Activated naive CD4-positive, alpha-beta T cell treated with anti-CD3 and anti-CD28 coated beads for 36 hours (primary cell): ENCODE measurements at places on chromosomes 3 and 15.

DNA sequence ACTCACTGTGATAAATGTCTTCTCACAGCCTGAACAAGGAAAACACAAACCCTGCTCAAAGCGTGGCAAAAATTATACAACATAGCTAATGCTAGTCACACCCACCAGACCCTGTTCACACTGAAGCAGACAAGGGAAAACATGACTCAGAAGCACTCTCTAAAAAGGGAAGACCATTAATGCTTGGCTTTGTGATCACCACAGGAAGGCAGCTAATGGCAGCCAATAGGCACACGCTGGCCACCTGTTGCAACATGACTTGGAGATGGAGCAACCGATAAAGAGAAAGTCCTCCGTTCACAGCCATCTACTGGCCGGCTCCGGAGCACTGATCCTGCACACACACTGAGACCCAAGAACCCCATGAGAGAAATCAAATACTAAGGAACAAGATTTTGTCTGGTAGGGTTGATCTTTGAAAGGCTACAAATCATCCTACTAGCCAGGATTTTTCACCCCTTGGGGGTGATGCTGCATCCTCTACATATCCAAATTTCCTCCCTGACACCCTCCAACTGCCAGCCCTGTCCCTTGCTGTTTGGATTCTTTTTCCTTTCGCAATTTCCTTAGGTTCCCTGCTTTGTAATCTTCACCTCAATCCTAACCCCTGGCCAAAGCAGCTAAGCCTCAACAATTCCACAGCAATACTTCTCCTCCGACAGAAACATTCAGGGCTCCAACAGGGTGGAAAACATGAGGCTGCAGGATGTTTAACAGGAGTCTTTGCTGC is 3.2 kb downstream of the ZXDC start:
- peak; percentile 30 for DNase-seq

- DNase-seq, result no peak
Measured at GRCh38 chr15:78989701-78990240, 44.9 kb upstream of the CTSH start.

- DNase-seq, result peak; percentile 97
Measured at GRCh38 chr15:78034495-78035191, 42.9 kb downstream of the TBC1D2B start.

GRCh38 chr3:71510510-71510909 is 73.0 kb downstream of the FOXP1 start:
- no peak for DNase-seq

- DNase-seq, result peak; percentile 30
Measured at GRCh38 chr3:119627461-119627860, 29.8 kb downstream of the PLA1A start.

DNA sequence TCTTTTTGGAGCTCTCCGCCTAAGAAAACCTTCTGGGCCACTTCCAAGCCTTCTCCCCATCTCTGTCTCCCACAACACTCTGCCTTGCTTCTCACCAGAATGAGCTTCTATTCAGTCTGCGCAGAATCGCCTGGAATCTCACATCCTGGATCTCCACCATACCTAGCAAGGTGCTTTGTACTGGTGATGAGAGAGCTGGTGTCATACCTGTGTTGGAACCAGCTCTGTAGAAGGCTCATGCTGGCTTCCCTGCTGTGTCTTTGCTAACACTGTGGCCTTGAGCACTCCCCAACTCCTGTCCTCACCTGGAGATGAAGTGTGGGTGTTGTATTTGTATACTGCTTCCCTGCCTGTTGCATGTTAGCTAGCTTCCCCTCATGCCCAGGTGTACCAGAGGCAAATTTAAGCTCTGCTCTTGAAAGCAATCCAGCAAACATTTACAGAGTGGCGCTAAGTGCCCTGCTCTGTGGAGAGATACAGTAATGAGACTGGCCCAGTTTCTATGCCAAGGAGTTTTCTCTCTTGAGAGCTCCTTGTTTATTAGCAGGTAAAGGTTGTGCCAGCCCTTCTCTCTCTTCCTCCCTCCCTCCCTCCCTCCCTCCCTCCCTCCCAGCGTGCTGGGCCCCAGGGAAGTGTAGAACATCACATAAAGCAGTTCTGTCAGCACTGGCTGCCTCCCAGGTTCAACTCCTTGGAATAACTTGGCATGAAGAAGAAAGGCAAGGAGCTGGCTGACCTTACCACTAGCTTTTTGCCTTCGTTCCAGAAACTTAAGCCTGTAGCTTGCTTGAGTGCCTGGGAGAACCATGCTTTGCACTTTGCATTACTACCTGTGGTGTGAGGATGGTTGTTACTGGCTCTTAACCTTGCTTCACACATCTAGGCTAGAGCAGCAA is 54.9 kb downstream of the TRIM71 start:
- DNase-seq, result no peak

DNA sequence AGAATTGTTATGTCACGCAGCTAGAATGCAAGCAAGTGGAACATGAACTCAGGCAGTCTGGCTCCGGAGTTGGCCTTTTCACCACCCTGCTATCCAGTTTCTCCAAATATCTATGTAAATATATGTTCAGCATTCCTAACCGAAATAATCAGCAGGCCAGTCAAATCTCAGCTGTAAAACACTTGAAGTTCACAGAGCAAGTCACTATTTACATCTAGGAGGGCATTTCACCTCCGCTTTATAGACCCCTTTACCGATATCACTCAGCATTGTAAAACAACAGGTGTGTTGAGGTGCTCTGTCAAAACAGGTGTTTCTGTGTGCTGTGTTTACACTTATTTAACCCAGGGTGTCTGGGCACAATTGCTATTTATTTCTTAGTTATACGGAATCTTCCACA is 12.2 kb upstream of the HES1 start:
- DNase-seq, result no peak

DNA sequence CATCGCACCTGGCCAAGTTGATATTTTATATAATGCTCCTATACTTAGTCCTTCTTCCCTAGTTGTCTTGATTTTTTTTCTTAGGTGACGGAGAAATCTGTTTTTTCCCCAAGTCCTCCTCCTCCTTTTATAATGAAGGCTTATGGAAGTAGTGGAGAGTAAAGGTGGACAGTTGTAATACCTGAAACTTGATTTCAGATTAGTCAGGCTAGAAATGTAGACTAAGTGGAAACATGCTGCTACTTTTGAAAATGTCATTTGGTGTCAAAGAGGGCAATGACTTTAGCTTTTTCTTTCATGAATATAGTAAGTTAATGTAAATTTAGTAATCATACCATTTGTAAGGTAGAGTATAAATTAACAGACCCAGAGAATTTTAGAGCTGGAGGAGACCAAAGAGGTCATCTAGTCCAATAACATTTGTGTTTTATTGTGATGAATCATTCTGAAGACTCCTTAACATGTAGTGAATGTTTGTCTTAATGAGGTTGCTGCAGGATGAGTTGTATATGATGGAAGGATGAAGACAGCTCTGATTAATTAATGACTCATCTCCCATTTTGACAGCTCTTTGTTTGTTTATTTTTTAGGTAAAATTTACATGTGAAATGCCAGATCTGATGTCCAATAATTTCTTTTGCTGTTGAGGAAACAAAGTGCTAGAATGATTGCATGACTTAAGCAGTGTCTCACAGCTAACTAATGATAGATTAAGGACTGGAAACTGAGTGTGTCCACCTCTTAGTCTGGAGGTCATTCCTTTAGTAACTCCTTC is 8.7 kb downstream of the CTDSPL2 start:
- no peak for DNase-seq

DNA sequence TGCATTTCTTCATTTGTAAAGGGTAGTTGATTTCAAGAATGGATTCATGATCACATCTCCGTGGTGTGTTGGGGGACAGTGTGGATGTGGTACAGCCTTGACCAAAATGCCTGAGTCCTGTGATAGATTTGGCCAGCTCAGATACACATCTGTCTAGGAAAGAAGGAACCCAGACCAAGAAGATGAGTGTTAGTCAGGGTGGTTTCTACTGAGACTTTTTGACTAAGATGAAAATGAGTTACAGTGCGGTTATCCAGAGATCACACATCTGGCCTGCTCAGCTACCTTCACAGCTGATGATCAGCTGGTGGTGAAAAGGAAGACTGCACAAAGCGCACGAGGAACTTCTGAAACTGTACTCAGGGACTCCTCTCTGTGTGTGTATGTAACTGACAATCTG is 68.0 kb downstream of the FNDC3B start:
- DNase-seq, result peak; percentile 84

- no peak for DNase-seq
Measured at GRCh38 chr15:92541291-92542200, 114.0 kb downstream of the FAM174B start.

GRCh38 chr3:28949580-28949979 is 331.3 kb upstream of the RBMS3 start:
- no peak for DNase-seq

DNA sequence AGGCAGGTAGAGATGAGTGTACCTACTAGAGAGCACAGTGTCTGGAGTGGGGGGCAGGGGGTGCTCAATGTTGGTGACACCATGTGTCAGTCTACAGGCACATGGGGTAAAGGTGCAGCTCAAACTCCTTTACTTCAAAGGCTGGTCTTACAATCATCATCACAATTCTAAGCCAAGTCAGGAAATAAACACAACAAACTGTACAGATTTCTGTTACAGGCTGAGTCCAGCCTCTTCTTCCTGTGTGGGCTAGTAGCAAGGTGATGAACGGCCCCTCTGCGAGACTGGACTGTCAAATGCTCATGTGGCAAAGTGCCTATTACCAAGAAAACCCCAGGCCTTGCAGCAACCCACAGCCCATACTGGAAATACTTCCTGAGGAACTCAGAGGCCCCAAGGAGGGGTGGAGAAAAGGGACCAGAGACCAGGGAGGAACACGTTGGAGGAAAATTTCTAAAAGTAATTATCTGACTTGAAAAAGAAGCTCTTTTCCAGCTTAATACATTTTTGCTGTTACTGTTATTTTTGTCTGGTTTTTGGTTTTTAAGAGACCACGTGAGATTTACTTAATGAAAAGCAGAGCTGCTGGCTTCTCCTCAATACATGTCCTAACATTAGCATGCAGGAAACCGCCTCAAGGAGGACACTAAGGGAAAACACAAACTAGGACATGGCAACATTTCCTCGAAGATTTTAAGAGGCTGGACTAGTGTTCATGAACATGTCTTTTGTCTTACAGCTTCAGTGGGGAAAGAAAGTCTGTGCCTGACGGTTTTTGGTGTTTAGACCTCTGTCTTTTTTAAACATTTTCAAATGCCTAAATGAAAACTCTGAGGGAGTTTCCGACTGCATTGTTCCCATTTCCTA is 29.5 kb downstream of the TBC1D2B start:
- peak; percentile 43 for DNase-seq

DNA sequence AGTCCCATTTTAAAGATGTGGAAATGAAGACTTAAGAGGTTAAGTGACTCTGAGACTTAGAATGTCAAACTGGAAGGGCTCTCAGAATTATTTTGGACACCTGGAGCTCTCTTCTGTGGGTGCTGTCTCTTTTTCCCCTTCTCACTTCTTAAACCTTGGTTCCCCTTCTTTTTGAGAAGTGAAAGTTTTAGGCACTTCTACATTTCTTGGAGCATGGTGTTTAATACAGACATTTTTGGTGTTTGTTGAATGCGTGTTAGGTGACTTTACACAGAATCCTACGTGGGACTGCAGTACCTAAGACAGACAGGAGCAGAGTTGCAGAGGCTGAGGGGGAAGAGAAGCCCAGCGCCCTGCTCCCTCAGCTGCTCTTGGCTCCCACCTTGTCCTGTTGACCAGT is 133.3 kb downstream of the MDFIC2 start:
- DNase-seq, result no peak

DNA sequence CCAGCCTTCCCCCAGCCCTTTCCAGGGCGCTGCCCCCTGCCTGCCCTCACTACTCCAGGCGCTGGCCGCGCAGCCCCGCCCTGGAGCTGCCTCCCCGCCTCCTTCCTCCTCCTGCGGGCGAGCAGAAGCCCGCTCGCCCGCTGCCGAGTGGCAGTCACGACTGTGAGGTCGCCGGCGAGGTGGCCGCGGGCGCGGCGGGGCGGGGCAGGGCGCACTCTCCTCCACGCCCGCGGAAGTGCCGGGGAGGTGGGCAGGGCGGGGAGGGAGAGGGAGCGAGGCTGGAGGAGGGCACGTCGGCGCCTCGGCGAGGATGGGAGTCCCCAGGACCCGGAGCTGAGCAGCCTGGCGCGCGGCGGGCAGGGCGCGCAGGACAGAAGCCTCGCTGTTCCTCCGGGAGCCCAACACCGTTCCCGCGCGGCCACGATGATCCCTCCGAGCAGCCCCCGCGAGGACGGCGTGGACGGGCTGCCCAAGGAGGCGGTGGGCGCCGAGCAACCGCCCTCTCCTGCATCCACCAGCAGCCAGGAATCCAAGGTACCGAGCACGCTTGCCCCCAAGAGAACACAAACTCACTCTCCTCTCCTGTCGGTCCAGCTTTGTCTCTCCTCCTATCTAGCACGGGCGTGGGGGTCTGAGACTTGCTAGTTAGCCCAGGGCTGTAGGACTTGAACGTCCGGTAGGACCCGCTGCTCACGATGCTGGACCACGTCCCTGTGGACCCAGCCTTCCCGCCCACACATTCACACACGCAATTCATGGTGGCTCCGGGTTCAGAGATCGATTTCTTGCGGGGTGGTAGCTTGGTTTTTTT is at the start of gene STAC:
Gene STAC, plus strand, starts transcription at position 284 of the 811 bp plus-strand sequence. Its CDS starts 140 bp downstream, at position 424.
- DNase-seq, result no peak

DNA sequence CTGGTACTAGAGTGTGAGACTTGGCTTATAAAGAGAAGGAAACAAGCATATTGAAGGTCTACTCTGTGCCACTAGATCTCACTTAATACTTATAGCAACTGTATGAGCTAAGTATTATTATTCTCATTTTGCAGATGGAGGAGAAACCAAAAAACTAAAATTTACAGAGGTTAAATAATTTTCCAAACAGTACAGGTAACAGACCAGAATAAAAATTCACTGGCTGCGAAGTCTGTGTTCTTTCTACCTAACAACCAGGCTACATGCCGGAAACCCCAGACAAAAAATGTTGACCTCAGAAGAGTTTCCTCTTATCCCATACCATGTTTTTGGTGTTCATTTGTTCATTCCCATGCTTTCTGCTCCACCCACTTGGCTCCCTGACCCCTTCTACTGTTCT is 46.6 kb downstream of the CMSS1 start:
- no peak for DNase-seq

DNA sequence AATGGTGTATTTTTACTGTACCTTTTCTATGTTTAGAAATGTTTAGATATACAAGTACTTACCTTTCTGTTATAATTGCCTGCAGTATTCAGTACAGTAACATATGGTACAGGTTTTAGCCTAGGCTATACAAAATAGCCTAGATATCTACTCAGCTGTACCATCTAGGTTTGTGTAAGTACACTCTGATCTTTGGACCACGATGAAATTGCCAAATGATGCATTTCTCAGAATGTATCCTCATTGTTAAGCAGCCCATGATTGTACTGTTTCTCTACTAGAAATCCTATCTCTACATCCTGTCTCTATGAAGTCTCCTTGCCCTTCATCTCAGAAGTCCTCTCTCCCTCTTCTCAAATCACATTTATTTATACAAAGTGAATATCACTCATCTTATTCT is 32.8 kb upstream of the ZCWPW2 start:
- DNase-seq, result no peak
